A549 treated with GW870086 at 1 μM for 4 hours (cell line): ENCODE measurements at places on chromosomes 11 and 22. TPM values are rescaled to one million over a fixed set of nuclear protein-coding genes. Genes with fewer than 3 reads are reported as not detected.

The ARRB1 gene
- total RNA-seq: 10.6 to 16.9 TPM (median 14.7 TPM) in 5 replicates

The LMNTD2 gene
- 1.9 to 3.0 TPM (median 2.3 TPM) in 5 replicates for total RNA-seq

The MGAT3 gene
- 0.54 to 1.1 TPM (median 0.81 TPM) in 5 replicates for total RNA-seq

The MIOX gene
- total RNA-seq: 0.09 TPM in 1 of 5 replicates, not detected in the others
